Lung microvascular endothelial cell (primary cell): ENCODE measurements at places on chromosomes 6 and 20. TPM values are rescaled to one million over a fixed set of nuclear protein-coding genes. Genes with fewer than 3 reads are reported as not detected.

Gene CST2
- not detected in 2 replicates for total RNA-seq

- DNase-seq = no peak
Observed at GRCh38 chr20:50482396-50482981, 27.7 kb upstream of the PTPN1 start.

DNA sequence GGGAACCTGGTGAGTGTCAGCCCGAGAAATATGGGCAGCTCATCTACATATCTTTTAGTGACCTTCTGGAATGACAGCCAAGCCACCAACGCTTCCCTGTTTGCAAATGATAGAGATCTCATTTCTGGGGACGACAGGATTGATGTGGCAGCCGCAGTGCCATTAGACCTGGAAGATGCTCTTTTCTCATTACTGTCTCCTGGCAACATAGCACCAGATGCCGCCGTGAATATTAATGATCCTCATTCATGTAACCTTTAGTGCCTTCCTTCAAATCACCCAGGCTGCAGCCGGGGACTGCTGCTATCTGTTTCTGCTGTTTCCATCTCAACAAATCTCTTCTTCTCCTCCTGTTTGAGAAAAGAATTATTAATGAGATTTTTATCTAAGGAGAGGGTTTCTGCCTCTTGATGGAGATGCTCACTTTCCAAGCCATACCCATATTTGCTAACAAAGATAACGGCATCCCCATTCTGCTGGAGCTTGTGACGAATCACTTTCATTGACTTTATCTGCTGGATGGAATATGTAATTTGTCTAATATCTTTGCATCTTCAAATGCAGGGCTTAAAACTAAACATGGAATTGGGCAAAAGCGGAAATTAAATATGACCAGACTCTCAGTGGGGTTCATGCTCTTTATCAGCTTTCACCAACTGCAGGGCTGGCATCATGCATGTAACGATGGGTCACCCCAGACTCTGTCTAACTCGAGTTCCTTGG lies 74.8 kb upstream of the KIF16B start:
- no peak for DNase-seq

DNA sequence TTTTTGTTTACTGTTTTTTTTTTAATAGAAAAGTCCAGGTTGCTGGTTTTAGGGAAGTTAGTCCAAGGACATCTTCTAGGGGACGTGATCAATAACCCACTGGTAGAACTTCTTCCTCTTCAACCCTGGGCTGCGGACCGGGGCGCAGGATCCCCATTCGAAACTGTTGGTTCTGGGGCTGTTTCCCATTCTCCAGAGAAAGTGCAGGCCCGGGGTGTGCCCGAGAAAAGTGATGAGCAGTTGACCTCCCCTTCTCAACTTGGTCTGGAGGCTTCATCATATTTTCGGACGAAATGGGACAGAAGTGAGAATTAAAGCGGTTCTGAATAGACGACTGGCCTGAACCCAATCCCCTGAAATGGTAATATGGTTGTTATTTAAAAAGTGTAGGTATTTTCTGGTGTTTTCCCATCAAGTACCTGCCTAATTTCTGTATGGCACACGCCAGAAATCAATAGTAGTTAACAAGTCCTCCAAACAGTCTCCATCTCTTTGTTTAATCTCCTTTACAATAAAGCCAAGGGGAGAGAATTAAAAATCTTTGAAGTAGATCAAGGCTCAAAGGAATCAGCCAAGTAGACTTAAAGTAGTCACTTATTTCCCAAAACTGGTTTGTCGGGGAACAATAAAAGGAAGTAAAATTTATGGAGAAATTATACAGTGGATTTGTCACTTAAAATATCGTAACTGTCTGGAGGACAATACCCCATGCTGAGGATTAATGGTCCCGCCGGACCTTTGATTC lies 550 bp upstream of the PRDM13 start:
- DNase-seq = no peak
